ENCODE measurements at places on chromosomes 3 and 15.

DNA sequence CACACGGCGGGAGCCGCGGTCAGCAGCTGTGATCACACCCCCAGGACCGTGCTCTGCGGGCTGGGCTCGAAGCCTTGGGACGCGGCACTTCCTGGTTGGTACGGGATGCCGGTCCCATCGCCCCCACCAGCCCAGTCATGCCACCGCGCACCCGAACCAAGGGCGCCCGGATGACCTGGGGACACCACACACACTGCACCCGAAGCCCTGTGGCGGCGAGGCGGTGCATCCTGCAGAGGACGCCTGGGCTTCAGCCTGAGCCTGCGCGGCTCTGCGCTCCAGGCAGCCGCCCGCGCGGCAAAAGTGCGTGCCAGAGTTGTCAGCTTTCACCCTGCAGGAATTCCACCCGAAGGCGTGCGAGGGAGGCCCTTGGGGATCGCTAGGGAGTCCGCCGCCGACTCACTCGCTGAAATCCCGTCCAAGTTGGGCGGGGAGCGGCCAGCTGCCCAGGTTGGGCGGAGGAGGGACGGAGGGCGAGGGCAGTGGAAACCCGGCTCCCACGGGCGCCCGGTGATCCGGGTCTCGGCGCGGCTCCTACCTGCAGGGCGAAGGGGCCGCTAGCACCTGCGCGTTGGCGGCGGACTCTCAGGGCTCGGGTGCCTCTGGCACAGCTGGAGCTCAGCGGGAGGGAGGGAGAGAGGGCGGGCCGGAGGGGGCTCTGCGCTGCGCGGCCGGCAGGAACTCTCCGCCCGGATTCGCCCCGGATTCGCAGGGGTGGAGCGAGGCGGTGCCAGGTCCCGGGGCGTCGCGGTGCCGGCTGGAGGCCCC, at the start of gene PLD1:
TSS of gene PLD1 (minus strand) at position 623 of the 768 bp plus-strand sequence. CDS start 72,432 bp downstream, outside the sequence.
- peak; percentile 70 for DNase-seq

DNA sequence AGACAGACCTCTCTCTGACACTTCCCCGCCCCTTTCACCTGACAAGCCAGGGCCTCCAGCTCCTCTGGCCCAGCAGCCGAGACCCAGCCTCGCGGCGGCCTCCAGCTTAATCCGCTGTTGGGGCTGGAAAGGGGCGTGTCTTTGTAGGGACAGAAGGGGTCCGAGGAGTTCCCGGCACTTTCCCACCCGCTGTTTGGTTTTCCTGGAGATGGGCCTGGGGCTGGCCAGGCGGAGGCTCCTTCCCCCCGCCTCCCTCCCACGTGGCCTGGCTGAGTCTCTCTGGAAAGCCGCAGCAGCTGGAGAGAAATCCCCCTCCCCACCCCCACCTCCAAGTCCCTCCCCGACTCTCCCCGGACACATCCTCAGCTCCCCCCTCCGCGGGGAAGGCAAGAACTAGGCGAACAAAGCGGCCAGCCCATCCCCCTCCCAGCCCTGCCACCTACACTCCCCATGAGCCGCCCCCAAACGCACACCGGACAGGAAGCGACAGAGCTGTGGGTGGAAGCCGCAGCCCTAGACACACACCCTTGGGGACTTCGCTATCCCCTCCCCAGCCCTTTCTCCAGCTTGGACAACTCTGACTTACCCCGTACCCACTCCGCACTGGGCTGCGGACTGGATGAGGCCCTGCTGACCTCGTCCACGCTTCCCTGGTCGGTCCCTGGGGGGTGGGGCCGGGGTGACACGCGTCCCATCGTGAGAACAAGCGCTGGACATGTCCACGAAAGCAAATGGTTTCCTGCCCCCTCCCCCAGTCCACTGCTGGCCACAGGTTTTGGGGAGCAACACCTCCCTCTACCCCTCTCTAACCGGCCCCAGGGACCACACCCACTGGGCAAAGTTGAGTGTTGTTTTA, 1.2 kb downstream of the IGDCC4 start:
- no peak for DNase-seq

GRCh38 chr3:115571413-115571812, 51.9 kb upstream of the GAP43 start:
- no peak for DNase-seq

GRCh38 chr15:76898102-76898501, 7.0 kb downstream of the SCAPER start:
- no peak for DNase-seq

DNA sequence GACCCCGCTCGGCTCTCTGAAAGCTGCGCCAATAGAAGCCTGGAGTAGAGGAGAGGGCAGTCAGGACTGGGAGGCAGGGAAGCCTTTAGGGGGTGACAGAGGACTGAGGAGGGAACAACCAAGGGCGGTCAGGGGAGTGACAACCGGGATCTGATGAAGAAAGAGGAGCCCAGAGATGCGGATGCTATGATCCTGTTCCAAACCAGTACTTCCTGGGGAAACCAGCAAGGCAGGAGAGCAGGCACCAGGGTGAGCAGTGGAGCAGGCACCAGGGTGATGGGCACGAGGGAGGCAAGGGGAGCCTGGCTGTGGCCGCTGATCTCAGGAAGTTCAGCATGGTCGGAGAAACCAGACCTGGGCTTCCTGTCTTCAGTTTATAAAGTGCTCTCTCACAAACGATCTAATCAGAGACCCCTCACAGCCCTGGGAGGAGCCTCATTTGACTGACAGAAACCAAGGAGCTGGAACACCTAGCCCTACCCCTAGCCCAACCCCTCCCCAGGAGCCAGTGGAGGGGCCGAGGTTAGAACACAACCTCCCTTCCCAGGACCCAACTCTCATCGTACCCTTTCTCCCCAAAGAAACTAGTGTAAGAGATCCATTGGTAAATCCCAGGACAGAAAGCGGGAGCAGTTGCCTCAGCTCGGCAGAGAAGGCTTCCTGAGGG, 34.9 kb downstream of the CCDC33 start:
- no peak for DNase-seq

DNA sequence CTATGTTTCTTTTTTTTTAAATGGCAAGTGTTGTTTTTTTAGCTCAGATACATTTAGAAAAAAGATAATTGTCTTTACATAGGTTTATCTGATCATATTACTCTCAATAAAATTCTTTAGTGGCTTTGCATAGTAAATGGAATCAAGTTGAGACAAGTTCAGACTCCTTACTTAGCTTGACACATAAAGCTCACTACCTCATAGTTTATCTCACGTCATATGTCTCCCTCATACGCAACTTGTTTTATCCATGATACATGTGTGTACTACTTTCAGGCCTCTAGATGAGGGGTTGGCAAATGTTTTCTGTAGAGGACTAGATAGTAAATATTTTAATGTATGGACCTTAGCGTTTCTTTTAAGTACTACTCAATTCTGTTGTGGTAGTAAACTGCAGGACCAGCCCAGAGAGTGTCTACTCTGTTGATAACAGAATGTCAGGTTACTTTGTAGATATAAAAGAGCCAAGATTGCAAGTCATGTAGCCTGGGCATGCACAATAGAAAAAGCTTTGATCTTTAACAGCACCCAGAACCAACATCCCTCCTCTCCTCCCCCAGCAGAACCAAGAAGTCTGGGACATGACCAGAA, 28.2 kb upstream of the MGA start:
- DNase-seq, result no peak

DNA sequence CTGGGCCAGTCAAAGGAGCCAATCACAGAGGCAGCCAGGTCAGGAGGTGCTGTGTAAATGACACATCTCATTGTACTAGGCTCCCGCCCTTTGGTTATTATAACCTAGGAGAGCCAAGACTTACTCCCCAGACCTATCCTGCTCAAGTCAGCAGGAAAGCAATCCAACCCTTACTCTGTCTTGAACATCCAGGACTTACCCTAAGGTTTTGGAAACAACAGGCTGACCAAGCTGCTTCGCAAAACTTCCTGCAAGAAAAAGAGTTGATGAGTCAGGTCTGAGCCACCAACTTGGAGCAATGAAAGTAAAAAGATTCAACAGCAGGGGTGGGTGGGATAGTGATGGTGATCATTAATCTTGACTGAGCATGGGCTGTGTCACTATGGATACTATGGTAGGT, 144.4 kb downstream of the MYLK start:
- DNase-seq, result no peak

DNA sequence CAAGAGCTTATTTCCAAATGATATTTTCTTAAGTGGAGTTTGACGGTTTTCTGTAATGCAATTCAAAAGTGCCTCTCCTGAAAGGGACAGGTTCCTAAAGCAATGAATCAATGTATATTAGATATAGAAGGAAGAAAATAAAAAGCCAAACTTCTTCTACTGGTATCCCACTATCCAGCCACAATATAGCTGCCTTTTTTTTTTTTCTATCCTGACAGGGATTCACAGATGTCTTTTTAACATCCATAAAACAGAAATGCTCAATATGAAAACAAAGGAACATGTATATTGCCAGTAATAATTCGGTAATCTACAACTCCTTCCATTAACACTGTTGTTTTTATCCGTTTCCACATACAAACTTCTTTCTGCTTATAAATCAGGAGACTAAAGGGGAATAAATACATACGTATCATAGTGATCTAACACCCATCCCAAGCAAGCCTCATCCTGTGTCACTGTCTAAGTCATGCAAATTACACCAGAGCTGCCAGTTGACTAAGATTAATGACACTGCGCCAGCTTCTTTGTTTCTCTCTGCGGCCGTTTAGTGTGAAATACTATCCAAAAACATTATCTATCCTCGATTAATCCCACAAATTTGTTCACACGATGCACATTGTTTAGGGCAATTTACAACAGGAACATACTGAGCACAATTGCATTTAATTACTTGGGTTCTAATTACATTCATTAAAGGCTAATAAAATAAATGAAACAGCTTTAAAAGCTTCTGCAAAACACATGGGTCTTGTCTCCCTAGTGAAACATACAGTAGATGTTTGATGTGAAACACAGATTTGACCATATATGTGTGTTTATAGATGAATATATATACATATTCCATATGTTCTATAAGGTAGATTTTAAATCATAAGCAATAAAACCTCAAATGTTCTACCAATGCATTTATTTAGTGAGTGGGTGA, 51.9 kb upstream of the CDIN1 start:
- DNase-seq, result no peak

- DNase-seq, result no peak
These were observed 91.1 kb downstream of the PDCD6IP start for GRCh38 chr3:33889394-33890039.

DNA sequence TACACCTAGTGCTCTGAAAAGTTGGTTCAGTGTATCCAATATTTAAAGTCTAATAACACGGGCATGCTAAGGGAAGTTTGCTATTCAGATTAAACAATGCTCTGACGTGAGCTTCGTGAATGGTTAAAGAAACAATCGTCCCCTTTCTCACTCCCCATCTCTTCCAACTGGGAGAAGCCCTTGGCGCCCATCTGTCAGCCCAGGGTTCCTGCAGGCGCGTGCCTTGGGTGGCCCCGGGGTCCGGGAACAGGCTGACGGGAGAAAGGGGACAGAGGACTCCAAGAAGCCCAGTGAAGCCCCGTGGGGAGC, 413 bp downstream of the SEC22C start:
- DNase-seq, result no peak

DNA sequence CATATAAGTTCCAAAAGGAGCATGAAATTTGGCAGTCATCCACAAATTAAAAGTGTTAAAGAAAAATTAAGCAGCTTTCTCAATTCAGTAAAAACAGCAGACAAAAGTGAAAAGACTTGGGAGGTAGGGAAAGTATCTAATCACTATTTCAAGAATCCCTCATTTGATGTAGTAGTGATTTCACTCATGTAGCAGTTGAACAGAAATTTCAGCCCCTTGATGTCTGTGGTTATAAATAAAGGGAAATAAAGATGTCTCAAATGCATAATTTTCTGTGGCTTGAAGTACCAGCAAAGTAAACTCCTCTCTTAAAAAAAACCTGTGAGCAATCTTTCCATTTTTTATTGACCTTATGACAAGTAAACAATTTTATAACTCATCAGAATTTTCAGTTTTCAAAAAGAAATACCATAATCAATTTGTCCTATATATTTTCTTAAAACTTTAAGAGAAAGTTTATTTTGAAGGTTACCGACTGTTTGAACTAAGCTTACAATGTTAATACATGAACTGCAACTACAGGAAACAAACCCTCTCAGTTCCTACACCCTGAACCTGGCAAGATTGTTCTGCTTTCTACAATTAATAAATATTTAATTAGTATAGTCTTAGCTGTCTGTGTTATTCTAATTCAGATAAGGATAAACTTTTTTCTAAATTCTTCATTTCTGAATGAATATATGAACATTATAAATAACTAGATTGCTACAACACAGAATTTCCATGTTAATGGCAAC, 94.2 kb downstream of the CBLB start:
- DNase-seq, result no peak

DNA sequence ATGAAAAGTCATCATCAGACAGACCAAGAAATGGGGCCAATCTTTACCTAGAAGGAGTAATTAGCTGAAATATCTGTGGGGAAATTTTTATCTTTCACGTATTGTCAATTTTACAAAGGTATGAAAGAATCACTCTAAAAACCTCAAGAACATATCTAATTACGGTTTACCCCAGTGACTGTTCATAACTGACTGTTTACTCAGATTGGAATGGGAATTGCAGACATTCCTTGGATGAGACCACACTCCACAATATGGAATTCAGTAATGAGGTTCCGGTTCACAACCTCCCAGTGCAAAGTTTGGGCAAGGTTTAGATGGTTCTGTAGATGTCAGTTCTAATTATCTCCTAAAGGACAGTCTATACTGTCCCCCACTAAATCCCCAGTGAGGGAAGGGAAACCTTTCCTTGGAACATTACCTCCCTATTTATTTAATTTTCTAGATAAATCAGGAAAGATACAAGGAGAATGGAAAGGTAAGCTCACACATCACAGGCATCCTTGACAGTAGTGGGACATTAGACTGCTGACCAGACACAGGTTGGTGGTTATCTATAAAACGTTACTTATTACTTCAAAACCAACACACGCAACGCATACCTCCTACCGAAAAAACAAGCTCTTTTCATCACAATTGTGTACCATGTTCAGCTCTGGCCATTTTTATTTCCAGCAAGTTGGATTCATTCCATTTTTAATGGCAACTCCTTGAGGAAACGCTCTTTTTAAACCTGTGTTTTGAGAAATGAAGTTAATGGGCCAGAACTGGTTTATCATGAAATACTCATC, 129.9 kb downstream of the RORA start:
- DNase-seq, result no peak

GRCh38 chr3:42189736-42190135, 76.2 kb downstream of the CCK start:
- no peak for DNase-seq

DNA sequence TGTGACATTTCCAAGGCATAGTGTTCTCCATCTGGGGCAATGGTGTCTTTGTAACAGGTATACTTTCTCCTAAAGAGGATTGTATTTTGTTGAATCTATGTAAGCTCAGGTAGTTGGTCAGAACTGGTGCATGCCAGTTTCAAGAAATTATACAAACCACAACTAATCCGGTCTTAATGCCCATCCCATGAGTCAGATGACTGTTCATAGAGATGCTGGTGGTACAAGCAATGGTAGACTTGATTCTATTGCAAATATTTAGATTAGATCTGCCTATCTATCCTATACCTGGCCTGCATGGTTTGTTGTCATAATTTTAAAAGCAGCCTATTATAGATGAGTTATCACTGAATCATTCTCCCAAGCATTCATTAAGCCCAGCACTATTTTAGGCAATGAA, 43.5 kb downstream of the ATP13A5 start:
- DNase-seq, result no peak

GRCh38 chr3:187935623-187936156, 190.4 kb upstream of the BCL6 start:
- DNase-seq, result no peak
